ENCODE measurements at places on chromosomes 11 and 22. TPM values are rescaled to one million over a fixed set of nuclear protein-coding genes. Genes with fewer than 3 reads are reported as not detected.

Gene PANX1
- total RNA-seq, result 7.0 TPM

Gene MAPK12
- total RNA-seq, result 158 TPM

DNA sequence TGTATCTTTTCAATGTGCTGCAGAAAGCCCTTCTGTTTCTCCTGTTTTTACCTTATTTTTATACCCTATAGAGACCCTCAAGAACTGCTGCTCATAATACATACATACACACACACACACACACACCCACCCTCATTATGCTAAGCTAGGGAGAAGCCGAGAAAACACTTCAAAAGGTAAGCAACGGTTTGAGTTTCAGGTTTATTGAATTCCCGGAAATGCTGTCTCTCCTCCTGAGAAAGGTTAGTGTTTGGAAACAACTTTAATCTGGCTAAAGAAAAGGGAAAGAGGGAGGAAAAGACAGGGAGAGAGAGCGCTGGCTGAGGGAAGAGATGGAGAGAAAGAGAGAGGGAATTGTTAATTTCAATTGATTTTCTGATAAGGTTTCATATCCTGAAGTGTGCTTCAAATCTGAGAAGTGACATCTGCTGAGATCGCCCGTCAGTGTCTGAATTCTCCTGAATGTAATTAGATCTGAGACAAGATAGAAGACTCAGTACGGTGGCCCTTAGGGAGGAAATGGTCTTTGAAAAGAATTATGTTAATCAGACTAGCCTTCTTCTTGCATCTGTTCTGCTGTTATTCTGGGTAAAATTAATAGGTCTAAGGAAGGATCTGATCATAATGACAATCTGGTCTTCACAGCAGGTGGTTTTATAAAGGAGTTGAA is 169.1 kb downstream of the NXPE2 start:
- peak; percentile 4 for DNase-seq

Gene IFITM10
- total RNA-seq, result not detected

DNA sequence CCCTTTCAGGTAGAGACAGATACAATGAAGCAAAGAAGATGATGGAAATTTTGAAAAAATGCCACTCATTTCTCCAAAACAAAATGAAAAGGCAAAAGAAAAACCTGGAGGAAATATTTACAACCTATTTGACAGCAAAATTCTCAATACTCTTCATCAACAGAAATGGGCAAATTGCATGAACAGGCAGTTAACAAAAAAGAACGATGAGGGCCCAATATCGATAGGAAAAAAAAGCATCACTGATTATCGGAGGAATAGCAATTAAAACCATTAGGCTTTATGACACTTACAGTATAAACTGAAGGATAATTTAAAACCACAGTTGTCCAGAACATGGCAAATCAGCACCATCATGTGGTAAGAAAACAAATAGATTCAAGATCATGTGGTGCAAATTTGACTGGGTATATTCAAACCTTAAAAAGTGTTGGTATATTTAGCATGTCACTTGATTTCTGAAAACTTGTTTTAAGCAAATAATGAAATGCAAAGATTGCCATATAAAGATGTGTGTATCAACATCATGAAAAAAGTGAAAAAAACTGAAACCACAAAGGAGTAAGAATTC is 222.9 kb downstream of the BRD1 start:
- no peak for DNase-seq

Gene TOP3B
- total RNA-seq, result 24.8 TPM

Gene LARGE2
- not detected for total RNA-seq

GRCh38 chr22:35582861-35583670 is 34.1 kb downstream of the MB start:
- peak; percentile 76 for DNase-seq

- DNase-seq, result no peak
These were observed 144.0 kb downstream of the MPPED1 start for GRCh38 chr22:43555561-43556515.

DNA sequence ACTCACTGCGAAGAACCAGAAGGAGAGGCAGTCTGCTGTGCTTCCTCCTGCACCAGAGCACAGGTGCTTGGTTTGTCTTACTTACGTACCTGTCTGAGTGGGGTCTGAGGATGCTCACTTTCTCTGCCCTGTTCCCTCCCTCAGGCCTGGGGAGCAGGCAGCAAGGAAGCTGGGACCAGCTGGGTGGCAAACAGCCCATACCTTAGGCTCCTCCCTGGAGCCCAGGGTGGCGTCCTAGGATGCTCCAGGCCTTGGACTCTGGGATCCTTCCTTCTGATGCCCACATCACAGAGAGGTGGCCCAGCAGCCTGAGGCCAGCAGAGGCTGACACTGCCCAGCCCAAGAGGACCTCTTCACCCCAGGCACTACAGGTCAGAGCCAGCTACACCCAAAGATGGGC is 593.2 kb downstream of the BRD1 start:
- no peak for DNase-seq

- no peak for DNase-seq
These were observed 15.0 kb downstream of the CABP7 start for GRCh38 chr22:29734838-29735237.

Gene CHADL
- 0.75 TPM for total RNA-seq

Gene CCND1
- total RNA-seq, result 91.6 TPM

DNA sequence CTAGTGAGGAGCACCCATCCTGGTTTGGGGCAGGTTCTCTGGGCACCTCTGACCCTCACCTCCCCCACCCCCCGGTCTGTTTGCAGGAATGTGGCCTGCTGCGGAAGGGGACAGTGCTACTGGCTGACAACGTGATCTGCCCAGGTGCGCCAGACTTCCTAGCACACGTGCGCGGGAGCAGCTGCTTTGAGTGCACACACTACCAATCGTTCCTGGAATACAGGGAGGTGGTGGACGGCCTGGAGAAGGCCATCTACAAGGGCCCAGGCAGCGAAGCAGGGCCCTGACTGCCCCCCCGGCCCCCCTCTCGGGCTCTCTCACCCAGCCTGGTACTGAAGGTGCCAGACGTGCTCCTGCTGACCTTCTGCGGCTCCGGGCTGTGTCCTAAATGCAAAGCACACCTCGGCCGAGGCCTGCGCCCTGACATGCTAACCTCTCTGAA is 26.9 kb upstream of the TXNRD2 start:
- DNase-seq, result no peak

GRCh38 chr11:35047179-35047578 is 91.8 kb upstream of the CD44 start:
- DNase-seq, result no peak

- DNase-seq, result no peak
These were observed 16.1 kb downstream of the PKNOX2 start for GRCh38 chr11:125180413-125181305.

Gene GRM5
- not detected for total RNA-seq

GRCh38 chr11:113314389-113315301 is at the start of gene TTC12:
Gene TTC12, plus strand, starts transcription at chr11:113314583. Its CDS starts 1,675 bp downstream, at chr11:113316258.
- DNase-seq, result peak; percentile 94

- DNase-seq, result no peak
These were observed 80.6 kb upstream of the TIMP3 start for GRCh38 chr22:32720924-32721323.

GRCh38 chr11:23112987-23113886 is 253.0 kb upstream of the CCDC179 start:
- peak; percentile 32 for DNase-seq

Gene FGF19
- not detected for total RNA-seq

DNA sequence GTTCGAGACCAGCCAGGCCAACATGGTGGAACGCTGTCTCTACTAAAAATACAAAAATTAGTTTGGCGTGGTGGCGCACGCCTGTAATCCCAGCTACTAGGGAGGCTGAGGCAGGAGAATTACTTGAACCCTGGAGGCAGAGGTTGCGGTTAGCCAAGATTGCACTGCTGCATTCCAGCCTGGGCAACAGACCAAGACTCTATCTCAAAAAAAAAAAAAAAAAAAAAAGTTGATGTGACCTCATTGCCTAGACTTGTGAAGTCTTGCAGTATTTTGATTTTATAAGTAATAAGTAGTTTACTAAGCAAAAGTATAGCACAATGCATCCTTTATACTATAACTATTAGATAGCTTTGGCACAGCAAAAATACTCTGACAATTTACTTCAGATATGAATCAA is 9.9 kb upstream of the CUL5 start:
- no peak for DNase-seq

GRCh38 chr11:5922749-5923426 is 19.2 kb upstream of the OR56A3 start:
- no peak for DNase-seq

DNA sequence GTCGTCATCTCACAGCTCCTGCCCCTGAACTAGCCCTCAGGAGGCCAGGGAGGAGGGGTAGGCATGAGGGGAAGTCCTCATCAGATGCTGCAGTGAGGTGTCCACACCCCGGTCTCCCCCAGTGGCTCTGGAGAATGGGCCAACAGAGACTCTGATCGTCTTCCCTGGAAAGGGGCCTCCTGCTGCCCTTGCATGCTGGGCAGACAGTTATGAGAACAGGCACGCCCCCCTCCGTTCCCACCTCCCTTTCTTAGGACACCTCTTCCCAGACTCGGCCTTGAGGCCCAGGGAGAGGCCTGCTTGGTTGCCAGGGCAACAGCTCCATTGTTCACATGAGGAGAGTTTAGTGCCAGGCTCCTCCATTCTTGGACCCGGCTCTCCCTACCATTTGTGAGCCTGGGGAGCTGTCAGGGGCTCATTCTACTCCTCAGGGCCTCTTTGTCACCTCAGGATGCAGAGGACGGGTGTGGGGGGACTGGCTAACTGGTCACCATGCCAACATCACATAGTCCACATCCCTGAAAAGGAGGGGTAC is 157.7 kb downstream of the TTC17 start:
- DNase-seq, result no peak

DNA sequence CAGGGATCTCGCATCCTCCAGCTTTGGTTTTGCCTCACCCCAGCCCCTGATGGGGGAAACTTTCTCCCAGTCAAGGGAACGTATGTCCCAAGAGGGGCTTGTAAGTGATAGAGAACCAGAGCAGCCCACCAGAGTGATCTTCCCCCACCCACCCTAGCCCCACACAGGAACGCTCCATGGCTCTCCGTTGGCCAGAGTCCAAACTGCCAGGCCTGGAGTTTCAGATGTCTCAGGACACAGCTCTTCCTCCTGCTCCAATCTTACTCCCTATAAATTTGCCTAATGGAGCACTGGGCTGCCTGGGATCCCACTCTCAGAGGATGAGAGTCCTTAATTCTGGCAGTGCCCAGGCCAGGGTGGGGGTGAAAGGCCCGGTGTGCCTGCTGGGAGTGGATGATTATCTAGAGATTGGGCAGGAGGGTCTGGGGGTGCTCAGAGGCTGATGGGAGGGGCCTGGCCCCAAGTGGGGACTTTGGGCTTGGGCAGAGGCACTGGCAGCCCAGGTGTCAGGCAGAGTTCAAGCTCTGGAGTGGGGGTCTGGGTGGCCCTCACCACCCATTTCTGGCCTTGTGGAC is 79.9 kb downstream of the WNT7B start:
- DNase-seq, result no peak

DNA sequence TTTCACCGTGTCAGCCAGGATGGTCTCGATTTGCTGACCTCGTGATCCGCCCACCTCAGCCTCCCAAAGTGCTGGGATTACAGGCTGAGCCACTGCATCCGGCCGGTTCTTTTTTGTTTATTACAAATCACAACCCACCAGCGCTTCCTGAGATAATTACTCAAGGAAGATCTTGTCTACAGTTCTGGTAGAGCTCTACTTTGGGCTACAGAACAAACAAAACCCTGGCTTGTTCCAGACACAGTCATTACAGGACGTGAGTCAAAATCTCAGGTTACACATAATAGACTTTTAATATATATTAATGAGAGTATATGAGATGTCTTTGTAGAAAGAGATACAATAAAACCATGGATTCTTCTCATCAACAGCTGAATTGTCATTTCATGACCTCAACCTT is 42.8 kb upstream of the NUP50 start:
- DNase-seq, result no peak

DNA sequence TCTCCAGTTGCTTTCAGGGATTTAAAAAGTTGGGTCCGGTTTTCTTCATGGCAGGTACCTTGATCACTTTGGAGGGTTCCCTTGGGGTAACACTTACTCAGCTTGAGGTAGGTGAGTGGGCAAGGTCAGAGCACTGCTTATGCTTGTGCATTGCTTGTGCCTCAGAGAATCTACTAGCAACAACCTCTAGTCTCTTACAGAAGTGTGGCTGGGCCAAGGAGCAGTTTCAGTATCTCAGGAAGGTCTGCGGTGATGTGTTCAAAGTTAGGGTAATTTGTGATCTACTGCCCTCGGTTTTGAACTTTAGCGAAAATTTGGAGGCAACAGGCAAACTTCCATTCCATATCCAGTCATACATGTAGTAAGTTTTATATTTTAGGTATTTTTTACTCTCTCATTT is 62.8 kb downstream of the NCAM1 start:
- DNase-seq, result no peak

Gene ARSA
- 19.4 TPM for total RNA-seq

DNA sequence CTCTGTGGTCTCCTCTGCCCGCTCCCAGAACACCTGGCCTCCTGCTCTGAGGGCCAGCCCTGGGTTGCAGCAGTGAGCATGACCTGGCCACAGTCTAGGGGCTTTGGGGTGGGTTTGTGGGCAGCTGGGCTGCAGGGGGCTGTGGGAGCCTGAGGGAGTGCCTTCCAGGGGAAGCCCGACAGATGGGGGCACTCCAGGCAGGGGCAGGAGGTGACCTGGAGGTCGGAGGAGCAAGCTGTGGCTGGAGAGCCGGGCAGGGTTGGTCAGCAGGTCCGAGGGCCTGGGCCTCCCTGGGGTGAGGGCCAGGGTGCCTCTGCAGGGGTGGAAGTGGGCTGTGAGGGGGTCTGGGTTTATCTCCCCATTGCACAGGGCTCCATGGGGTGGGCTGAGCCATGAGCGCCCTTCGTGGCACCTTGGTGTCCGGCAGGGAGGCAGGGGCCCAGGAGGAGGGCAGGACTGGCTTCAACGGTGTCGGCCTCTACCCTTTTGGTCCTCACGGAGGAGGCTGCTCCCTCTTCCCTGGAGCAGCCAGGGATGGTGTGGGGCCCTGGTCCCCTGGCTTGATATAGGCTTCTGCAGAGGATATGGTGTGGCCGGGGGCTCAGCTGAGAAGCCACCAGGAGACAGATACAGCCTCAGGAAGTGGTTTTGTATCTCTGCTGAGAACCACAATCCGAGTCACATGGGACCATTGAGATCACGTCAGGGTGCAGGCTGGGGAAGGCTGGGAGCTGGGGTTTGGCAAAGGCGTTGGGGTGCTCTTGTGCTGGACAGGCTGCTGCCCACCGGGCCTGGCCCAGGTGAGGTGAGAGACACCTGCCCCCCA is 22.3 kb downstream of the KCNQ1 start:
- no peak for DNase-seq

Gene CHCHD10
- total RNA-seq, result not detected

DNA sequence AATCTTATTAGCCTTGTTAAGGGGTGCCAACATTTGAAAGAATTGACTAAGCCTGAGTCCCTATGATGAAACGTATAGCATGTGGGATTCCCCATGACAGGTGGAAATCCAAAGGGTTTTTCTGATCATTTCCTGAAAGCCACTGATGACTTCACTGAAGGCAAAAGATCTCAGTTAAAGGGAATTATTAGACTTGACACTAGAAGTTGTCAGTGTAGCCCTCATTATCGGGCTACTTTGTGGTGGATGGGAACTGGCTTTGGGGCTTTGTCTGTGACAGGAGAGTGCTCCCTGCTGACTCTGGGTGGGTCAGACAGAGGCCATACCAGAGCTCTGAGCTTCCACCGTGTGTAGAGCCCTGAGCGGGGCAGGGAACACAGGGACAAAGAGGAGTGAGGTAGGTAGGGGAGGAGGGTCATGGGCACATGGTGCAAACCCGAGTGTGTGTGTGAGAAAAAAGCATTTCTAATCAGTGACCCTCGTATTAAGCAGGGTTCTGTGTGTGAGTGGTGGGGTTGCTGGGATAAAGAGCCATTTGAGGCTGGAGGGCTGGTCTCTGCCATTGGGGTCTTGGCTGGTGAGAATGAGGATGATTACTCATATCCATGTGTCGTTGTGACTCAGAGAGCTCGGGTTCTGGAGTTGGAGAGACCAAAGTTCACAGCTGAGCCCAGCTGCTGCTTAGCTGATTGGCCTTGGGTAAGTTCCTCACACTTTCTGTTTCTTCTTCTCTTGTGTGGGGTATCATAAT is 101.1 kb downstream of the GRIK4 start:
- DNase-seq, result no peak

All from G401 (cell line).